ENCODE measurements at places on chromosomes 2 and 18. TPM values are rescaled to one million over a fixed set of nuclear protein-coding genes. Genes with fewer than 3 reads are reported as not detected.
A peak's percentile ranks its signal among the peaks of the same experiment; 100 is the strongest.

UGT1A3 gene
- not detected for total RNA-seq

LRRC30 gene
- not detected for total RNA-seq

DOK1 gene
- total RNA-seq = 12.9 TPM

MSTN gene
- not detected for total RNA-seq

MEIS1 gene
- 11.8 TPM for total RNA-seq

ZFP36L2 gene
- total RNA-seq = 63.2 TPM

LYG2 gene
- total RNA-seq = not detected

SERPINB12 gene
- total RNA-seq = not detected

DNA sequence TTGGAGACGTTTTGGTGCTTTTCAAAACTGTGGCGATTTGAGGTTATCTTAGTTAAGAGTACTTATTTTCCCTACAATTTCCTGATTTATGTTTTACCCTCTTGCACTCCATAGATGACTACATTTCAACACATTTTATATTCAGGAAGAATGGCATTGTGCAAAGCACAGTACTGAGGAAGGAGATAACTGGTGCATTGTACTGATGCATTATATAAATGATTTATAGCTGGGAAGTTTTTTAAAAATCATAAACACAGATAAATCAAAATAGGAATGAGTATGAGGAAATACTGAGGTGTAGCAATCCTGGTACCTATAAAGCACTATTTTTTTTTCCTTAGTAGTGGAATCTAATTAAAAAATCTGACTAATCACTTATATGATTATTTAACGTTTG, 5.6 kb downstream of the REL start:
- DNase-seq = no peak

GRCh38 chr2:55097461-55098410, 47.5 kb upstream of the RTN4 start:
- DNase-seq = no peak

GRCh38 chr2:45268631-45269030, 259.4 kb upstream of the SIX2 start:
- DNase-seq = no peak

DNA sequence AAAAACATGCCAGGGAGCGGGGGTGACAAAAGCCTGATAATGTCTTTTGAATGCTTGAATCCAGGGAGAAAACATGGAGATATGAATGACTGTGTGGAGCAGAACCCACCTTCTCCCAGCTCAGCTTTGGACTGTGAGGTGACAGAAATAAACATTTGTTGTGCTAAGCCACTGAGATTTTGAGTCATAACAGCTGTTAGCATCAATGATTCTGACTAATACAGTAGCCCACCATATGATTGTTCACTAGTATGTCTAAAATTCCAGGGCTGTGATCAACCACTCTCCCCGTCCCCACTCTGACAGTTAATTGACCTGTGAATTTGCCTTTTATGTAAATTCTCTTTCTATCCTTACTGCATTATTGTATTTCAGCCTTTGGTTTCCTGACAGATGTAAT, 69.1 kb downstream of the PDK1 start:
- DNase-seq = no peak

- no peak for DNase-seq
Observed at GRCh38 chr2:241459520-241459919, 48.9 kb downstream of the STK25 start.

- DNase-seq = peak; percentile 62
Observed at GRCh38 chr2:162113776-162114168, 38.3 kb downstream of the GCG start.

DNA sequence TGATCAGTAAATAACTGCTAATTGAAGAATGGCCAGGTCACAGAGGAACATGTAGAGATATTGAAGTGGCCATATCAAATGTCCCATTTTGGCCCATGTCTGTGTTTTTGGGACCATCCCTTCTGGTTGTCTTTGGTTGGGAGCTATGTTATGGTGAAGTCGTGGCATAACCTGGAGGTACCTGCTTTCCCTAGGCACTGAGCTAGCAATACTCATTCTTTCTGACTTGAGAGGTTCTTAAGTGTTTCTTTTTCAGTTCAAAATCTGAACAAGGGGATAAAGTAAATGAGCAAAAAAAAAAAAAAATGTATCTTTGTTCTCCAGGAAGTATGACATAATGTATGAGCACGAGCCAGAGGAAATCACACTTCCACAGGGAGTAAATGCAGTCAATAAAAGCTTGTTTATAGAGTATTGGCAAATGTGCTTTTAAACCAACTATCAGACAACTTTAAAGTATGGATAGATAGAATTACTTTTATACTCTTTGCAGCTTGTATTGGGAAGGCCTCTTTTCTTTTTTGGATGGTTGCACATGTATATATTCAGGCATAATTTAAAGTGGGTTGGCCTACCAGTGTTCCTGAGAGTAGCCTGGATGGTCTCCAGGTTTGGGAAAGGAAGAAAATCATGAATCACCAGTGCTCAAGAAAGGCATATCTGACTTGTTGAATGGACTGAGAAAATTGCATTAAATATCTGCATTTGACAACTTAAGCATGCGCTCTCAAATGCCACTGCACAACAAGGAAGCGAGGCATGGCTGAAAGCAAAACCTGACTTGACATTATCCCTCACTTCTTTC, 125.0 kb downstream of the SPHKAP start:
- DNase-seq = no peak

GRCh38 chr2:198440833-198441232, 636.4 kb downstream of the PLCL1 start:
- no peak for DNase-seq

GRCh38 chr2:224799691-224800090, 83.5 kb upstream of the CCDC195 start:
- DNase-seq = no peak

DNA sequence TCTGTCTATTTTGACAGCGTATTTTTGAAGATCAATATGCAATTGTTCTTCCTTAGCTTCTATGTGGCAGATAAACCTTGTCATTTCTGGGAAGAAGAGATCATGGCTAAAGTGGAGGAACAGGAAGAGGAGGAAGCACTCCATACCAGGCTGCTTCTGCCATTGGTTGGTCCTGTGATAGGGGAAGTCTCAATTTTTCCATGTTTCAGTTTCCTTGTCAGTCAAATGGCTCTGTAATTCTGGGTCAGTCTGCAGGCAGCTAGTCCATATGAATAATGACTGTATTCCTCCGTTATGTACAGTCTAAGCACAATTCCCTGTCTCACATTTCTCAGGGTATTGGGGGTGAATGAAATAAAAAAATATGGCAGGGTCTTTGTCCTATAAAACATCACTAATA, 277.6 kb upstream of the CXCR4 start:
- no peak for DNase-seq

GRCh38 chr2:209960045-209960444, 42.4 kb upstream of the RPE start:
- DNase-seq = no peak

- no peak for DNase-seq
Observed at GRCh38 chr18:67513280-67513679, 3.2 kb downstream of the DSEL start.

GRCh38 chr2:237935740-237936452, 30.9 kb upstream of the UBE2F start:
- DNase-seq = no peak

DNA sequence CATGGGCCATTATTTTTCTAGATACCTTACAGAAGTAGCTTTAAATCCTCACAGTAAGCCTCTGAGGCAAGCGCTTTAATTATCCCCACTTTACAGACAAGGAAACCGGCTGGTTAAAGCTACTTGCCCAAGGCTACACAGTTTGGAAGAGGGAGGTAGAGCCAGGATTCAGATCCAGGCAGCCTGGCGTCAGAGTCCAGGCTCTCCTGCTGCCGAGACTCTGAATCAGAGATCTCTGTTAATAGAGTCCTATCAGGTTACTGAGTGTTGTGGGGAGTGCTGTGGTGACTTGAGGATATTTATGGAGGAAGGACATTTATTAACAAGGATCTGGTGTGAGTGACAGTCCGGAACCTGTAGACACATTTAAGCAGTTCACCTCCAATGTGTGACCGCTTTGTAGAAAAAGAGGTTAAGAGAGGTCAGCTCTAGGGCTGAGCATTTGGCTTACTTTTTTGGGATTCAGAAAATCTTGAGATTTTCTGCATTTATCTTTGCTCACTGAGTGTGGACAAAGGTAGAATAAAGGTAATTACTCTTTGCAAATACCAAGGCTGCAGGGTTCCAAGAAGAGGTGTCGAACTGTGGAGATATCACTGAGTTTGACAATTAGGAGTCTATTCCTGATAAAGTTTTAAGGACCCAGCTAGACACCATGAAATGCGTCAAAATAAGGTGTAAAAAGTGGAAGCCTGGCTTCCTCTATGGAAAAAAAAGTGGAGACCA, 1.6 kb upstream of the CEP192 start:
- DNase-seq = no peak

DNA sequence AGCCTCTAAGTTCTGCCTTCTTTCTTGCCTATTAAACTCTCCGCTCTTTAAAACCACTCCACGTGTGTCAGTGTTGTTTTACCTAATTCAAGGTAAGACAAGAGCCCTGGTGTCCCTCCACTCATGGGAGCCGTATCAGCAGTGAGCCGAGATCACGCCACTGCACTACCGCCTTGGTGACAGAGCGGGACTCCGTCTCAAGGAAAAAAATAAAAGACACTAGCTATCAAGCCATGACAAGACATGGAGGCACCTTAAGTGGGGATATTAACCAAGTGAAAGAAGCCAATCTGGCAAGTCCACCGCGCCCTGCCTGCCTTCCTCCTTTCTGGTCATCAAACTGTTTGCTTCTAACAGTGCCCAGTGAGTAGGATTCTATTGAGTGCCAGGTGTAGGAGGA, 40.2 kb upstream of the LBH start:
- no peak for DNase-seq

GRCh38 chr2:201285499-201285898, 25.2 kb downstream of the CASP8 start:
- DNase-seq = no peak

- DNase-seq = no peak
Observed at GRCh38 chr2:29532436-29532835, 388.9 kb downstream of the ALK start.

DNA sequence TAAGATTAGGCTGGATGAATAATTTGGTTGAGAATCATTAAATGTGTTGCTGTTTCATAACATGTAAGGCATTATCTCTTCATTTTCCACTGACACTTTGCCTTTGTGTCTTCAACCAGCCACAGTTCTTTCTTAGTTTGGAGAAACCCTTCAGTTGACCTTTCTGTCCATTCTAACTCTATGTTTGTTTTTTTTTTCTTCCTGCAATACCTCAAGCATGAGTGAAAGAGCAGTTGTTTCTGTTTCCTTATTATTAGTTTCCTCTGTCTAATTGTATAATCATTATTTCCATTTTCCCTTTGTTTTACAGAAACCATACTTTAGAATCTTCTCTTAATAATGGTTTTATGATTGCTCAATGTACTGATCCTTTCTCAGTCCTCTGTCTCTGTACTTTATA, 25.6 kb downstream of the HADHB start:
- DNase-seq = no peak

GRCh38 chr2:98538280-98539041, 69.9 kb downstream of the COA5 start:
- no peak for DNase-seq

- no peak for DNase-seq
Observed at GRCh38 chr2:173982918-173983317, 17.7 kb upstream of the SP3 start.

GRCh38 chr2:173258701-173259100, 96.0 kb upstream of the CDCA7 start:
- no peak for DNase-seq

- DNase-seq = no peak
Observed at GRCh38 chr18:49072524-49072934, 121.8 kb upstream of the SMAD7 start.

Data from glomerular endothelial cell (primary cell).